ENCODE measurements at places on chromosomes 7 and 10.

- DNase-seq = no peak
These were observed 118.5 kb downstream of the LYZL1 start for GRCh38 chr10:29407280-29407858.

GRCh38 chr7:53119514-53119941, 84.1 kb downstream of the POM121L12 start:
- DNase-seq = no peak

DNA sequence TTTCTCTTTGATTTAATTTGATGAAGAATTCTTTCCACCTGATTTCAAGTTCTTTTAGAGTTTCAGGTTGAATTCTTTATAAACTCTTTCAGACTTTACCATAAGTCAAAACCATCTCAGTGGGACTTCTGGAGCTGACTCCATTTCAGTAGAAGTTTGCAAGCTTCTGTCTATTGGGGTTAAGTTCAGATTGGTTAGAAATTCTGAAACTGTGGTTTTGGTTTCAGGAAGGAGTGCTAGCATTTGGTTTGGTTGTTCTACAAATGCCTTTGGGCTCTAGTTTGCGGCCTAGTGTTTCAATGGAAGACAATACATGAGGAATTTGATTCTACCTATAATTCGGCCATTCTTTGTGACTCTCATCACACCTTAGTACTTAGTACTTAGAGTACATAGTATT, 176.8 kb upstream of the RHOBTB1 start:
- DNase-seq = no peak

DNA sequence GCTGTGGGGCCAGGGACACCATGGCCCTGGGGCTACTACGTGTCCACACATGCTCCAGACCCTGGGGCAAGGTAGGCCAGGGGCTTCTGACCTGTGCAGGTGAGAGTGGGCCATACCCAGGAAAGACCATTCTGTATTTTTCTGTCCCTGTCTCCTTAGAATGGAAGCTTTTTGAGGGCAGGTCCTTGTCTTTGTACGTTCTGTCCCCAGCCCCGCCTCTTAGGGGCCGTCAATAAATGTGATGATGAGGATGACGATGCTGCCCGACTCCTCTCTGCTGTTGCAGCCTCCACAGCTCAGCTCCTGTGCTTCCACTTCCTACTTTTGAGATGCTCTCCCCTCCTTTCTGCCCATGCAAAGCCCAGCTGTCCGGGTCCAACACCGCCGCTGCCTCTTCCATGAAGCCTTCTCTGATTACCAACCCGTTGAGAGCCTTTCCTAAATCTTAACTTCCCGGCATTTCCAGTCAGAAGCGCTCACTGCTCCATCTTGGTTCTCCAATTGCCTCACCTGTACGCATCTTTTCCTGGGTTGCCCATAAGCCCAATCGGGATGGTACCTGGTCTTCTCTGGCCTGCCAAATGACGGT, 4.3 kb downstream of the VPS37D start:
- DNase-seq = no peak

DNA sequence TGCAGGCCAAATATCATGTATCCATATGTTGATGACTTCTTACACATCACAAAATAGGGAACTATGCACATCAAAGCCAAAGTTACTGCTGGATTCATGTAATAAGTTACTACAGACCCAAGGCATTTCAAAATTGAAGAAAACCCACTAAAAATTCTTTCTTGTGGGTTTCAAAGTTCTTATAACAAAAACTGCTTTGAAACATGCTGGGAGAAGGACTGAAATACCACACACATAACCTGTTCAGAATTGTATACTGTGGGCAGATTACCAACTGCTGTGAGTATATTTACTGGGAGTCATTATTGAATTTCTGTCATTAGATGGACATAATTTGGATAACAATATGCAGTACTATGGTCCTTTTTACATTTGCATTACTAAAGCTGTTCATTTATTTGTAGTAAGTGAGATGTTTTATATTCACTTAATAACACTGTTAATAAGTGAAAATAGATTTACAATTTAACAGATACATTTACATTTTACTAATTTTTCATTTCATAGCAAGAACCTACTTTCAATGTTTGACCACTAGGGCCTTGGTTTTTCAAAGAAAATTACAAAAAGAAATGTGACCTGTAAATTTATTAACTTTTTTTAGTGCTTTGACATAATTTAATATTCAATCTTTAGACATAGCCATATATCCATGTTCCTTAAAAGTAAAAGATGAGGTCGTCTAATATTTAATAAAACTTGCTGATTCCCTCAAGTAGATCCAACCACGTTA, 132.6 kb downstream of the MAGI2 start:
- DNase-seq = no peak

DNA sequence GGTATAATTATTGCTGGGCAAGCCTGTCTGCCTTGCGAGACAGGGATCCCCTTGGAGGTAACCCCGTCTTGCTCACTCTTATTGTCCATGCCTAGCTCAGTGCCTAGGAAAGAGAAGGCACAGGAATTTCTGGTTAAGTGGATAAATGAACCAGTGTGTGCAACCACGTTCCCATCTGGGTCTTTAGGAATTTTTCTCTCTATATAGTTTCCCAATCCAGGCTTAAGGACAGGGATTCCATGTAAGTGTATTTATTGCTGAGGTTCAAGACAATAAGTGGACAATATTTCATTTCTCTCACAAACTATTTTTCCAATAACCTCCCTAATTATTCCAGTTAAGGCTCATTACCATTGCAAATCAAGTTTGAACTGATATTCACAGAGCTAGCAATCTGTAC, 8.9 kb upstream of the ADAM12 start:
- no peak for DNase-seq

- no peak for DNase-seq
These were observed 34.2 kb downstream of the PUS7 start for GRCh38 chr7:105487579-105488571.

DNA sequence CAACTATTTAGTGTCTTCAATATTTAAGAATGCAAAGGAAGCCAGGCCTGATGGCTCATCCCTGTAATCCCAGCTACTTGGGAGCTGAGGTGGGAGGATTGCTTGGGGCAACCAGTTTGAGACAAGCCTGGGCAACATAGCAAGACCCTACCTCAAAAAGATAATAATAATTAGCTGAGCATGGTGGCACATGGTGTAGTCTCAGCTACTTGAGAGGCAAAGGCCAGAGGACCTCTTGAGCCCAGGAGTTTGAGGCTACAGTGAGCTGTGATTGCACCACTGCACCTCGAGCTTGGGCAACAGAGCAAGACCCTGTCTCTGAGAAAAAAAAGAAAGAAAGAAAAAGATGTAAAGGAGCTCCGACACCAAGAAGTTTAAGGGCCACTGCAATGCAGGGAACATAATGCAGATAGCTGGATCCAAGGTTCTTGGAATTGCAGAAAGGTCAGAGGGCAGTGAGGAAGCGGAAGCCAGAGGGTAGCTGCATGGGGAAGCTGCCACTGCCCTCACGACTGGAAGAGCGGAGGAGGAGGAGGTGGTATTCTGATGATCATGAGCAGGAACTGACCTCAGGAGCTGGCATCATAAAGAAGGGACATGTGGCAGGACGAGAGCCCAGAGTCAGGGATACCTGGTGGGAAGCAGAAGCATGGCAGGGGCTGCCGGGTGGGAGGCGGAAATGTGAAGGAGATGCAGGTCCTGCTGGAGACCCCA, 60.2 kb upstream of the PODXL start:
- DNase-seq = no peak

DNA sequence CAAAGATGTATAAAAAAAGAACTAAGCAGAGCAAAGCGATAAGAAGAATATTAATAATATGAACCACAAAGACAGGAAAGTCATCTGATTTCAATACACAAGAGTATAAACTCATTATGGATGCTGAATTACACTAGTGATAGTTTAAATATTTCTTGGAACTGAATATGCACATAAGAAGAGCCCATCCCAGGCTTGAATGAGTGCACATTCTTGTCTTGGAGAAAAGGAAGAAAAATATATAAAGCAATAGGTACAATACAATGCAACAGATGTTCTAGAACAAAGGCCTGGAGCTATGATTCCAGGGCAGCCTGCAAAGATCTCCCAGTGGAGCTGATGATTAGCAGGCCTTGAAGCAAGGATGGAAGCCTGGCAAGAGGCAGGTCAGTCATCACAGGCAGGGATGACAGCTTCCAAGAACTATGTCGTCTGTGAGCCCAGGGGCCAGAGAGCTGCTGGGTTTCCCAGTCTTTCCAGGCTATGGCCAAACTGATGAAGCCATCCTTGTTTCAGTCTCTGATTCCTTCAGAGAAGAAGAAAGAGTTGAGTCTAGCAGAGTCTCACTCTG, 277.6 kb downstream of the KCNMA1 start:
- no peak for DNase-seq

Data from activated CD4-positive, alpha-beta T cell treated with anti-CD3 and anti-CD28 coated beads, Interleukin-2, amount 50 U/mL, for 1 hour (primary cell).